ENCODE measurements at places on chromosomes 7 and 10.

DNA sequence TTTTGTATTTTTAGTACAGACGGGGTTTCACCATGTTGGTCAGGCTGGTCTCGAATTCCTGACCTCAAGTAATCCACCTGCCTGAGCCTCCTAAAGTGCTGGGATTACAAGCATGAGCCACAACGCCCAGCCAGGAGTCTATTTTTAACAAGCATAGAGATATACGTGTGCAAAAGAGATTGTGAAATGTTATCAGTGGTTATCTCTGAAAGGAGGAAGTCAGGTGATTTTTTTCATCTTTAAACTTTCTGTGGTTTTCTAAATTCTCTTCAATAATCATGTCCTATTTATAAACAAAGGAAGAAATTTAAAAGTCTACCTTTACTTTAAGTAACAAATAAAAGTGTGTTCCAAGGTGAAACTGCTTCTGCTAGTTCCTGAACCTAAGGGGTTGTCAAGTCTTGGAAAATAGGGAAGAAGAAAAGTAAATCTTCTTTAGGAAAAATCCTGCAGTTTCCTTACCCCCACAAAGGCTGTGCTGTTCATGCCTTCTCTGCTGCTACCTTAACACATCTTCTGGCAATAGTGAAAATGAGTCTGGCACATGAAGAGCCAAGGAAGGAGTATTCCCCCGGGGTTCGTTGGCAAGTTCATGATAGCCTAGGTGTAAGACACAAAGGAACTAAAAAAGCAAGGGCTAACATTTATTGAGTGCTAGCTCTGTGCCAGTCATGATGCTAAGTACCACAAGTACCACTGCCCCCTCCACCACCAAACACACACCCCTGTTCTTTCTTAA is 51.1 kb downstream of the CYP26A1 start:
- DNase-seq: peak; percentile 51

- no peak for DNase-seq
Measured at GRCh38 chr7:5657901-5658300, 123.6 kb downstream of the RNF216 start.

DNA sequence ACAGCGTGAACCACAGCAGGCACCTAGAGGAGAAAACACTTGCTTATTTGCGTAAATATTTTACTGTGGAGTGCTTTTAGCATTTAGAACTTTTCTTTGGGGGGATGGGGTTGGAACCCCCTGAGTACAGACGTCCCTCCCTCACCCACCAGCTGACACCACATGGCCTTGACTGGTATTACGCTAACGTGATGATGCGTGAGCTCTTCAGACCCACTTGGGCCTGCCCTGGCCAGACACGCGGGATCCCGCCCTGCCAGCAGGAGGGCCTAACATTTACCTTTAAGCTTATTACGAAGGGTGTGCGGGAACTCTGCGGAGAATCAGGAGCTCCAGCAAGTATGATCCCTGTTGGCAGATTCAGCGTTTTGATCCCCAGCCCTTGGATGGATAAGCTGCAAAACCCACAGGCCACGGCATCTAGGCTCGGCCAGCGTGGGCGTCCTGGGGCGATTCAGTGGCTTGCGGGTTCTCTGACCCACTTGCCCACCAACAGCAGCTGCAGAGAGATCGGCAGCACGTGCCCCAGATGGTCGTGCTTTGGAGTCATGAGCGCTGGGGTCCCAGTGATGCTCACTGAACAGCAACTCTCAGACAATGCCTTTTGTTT is 545.5 kb upstream of the FOXK1 start:
- no peak for DNase-seq

GRCh38 chr10:64648915-64649314 is 1127.7 kb downstream of the REEP3 start:
- no peak for DNase-seq

- no peak for DNase-seq
Measured at GRCh38 chr10:84356928-84357327, 28.5 kb downstream of the CCSER2 start.

DNA sequence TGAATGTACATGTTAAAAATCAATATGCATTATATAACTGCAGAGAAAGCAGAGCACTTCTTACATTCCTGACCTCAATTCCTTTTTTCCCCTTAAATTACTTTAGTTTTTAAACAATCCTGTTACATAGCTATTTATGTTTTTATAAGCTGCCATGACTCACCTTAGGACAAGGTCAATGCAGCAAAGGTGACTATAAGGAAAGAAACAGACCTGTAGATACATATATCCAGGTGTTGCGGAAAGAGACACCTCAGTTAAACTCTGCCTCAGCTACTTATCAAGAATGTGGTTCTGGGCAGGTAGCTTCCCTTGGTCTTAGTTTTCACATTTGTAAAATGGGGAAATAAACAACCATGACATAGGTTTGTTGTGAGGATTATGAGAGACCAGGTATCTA is 105.5 kb downstream of the DPY19L1 start:
- no peak for DNase-seq

- no peak for DNase-seq
Measured at GRCh38 chr7:87689374-87689773, 61.2 kb downstream of the RUNDC3B start.

Data from GM12878 (cell line).